ENCODE measurements at places on chromosomes 4 and X.

DNA sequence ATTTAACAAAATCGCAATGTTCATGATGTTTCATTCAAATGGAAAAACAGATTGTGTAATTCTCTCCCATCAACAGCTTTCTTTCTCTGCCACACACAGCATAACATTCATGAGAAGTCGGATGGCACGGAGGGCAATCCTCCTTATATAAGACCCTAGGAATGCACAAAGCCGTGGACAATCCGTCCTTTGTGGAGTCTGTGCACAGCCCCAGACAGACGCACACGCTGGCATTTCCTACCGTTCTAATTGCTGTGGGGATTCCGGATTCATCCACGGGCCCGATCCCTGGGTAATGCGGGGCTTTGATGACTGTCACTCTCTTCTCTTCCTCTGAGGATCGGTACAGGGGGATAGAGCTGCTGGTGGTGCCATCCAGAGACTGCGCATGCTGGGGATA is 121.9 kb upstream of the PDLIM3 start:
- no peak for DNase-seq

- no peak for DNase-seq
Measured at GRCh38 chr4:1365271-1366178, 18.5 kb downstream of the UVSSA start.

- DNase-seq, result no peak
Measured at GRCh38 chrX:71543316-71543715, 10.4 kb downstream of the OGT start.

DNA sequence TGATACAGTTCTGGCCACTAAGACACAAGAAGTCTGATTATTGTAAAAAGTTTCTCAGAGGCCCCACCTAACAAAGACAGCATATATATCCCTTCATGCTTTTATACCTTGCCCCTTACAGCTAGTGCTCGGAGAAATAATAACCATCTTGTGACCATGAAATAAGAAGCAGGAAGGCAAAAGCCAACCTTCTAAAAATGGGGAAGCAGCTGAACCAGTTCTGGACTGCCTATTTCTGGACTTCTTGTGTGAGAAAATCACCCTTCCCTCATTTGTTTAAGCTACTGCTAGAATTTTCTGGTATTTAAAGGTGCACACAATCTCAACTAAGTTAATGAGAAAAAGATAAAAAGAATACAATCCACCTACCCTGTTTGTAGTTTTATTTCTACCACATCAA is 87.5 kb downstream of the CNOT6L start:
- no peak for DNase-seq

GRCh38 chr4:108590776-108591175 is 29.6 kb upstream of the RPL34 start:
- no peak for DNase-seq

- DNase-seq, result no peak
Measured at GRCh38 chr4:80540785-80541469, 205.4 kb downstream of the CFAP299 start.

GRCh38 chr4:41832961-41833360 is 84.4 kb upstream of the PHOX2B start:
- no peak for DNase-seq

GRCh38 chr4:15109600-15109999 is 107.3 kb downstream of the CPEB2 start:
- no peak for DNase-seq

DNA sequence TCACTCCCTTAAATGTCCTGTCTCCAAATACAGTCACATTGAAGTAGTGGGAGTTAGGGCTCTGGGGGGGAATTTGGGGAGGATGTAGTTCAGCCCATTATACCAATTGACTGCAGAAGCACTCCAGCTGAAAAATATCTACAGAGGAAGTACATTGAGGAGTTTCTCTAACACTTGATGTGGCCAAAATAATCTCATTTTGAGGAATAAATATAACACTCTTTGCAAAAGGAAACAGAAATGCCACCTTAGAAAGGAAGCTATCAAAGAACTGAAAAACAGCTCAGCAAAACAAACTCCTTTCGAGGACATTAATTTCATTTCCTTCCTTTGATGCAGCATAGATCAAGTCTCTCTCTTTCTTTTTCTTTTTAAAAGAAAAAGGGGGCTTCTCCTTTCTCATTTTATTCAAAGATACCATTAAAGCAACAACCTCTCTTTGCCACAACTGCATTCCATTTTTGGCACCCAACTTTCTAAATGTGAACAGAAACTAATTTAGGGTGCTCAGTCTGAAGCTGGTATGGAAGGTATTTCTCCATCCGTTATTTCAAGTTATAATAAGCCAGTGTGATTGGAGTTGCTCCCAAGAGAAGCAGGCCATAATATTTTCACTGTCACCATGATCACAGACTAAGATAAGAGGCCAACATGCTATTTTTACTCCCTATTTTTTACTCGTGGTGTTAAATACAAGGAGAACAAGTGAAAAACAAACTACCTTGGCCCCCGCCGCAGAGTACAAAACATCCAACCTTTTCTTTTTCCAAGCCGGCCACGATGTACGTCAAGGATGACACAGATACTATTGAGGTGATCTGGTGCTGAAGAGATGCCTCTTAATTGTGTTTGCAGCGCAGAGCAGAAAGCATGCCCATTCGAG is 230.4 kb upstream of the GATB start:
- DNase-seq, result no peak

- no peak for DNase-seq
Measured at GRCh38 chr4:181962321-181962720, 280.9 kb upstream of the TENM3 start.

- DNase-seq, result no peak
Measured at GRCh38 chrX:71938371-71938770, 27.7 kb downstream of the NHSL2 start.

- DNase-seq, result no peak
Measured at GRCh38 chr4:23680671-23681518, 209.0 kb downstream of the PPARGC1A start.

GRCh38 chrX:24610516-24610915 is 36.6 kb downstream of the PCYT1B start:
- no peak for DNase-seq

- no peak for DNase-seq
Measured at GRCh38 chrX:13716905-13717304, 17.5 kb downstream of the TRAPPC2 start.

GRCh38 chr4:4462970-4463369 is 76.1 kb downstream of the NSG1 start:
- DNase-seq, result no peak

GRCh38 chr4:137531986-137532868 is at the start of gene PCDH18:
Gene PCDH18, minus strand, starts transcription at chr4:137532494. Its CDS starts 406 bp downstream, at chr4:137532088.
- DNase-seq, result peak; percentile 96

- no peak for DNase-seq
Measured at GRCh38 chrX:108516184-108516583, 76.5 kb downstream of the COL4A5 start.

DNA sequence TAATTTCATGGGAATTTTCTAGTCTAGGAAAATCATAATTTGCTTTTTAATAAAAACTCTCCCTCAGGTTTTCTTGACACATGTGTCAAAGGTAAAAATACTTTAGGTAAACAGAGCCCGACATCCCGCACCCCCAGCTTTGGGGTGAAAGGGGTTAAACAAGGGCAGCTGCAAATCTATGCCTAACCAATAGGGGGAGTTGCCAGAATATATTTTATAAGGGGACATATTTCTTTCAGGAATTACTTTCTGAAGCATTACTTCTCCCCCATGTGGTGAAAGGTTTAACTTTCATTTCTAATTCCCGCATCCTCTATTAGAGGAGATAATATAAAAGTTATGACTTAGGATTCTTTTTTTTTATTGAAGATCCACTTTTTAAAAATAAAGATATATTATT is 53.9 kb upstream of the HEPH start:
- no peak for DNase-seq

- DNase-seq, result no peak
Measured at GRCh38 chrX:14776901-14777300, 96.0 kb downstream of the FANCB start.

GRCh38 chr4:62080431-62080830 is 880.3 kb downstream of the ADGRL3 start:
- no peak for DNase-seq

DNA sequence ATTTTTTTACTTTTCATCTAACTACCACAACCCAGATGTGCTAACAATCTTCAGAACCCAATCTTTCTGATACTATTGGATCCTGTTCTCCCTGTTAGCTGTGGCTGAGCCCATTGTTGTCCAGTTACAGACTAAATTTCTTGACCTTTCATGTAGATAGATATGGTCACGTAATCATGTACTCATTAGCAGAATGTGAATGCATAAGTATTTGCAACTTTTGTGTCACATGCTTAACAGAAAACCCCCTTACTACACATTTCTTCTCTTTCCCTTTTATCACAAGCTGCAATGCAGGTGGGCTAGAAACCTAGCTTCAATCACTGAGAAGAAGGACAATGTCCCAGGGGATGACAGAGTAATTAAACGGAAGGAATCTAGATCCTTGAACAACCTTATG is 13.1 kb upstream of the FAM13A start:
- DNase-seq, result no peak

GRCh38 chr4:14124816-14125215 is 497.3 kb upstream of the BOD1L1 start:
- DNase-seq, result no peak

- DNase-seq, result no peak
Measured at GRCh38 chr4:125837493-125838201, 522.9 kb downstream of the FAT4 start.

DNA sequence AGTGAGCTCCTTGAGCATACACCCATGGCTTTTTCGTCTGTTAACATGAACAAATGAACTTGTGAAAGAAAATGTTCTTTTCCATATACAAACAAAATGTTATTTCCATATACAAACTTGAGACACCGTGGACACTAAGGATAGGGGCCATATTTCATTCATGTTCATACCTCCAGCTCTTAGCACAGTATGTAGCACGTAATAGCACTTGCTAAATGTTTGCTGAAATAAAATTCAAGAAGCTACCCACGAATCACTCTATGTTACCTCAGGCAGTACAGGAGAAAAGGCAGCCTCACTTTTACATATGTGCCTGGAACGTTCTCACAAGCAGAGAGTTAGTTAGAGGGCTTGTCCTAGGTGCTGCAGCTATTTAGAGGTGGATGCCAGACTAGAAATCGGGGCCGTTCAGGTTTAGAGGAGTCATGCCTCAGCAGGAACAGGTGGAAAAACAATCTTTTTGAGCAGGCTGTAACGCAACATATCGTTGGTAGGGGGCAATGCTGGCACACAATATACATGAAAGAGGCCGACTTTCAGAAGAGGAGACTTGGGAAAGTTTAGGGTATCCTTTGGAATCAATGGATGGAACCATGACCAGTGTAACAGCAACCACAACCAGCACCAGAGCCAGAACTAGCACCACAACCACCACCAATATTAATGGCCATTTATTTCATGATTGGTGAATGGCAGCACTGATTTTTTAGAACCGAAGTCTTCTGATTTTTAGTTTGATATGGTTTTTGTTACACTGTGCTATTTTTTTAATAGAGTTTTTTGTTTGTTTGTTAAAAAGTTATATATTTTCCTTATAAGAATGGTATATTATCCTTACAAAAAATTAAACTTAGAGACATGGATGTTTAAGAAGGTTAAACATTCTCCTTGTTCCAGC is 14.8 kb upstream of the PAQR3 start:
- no peak for DNase-seq

DNA sequence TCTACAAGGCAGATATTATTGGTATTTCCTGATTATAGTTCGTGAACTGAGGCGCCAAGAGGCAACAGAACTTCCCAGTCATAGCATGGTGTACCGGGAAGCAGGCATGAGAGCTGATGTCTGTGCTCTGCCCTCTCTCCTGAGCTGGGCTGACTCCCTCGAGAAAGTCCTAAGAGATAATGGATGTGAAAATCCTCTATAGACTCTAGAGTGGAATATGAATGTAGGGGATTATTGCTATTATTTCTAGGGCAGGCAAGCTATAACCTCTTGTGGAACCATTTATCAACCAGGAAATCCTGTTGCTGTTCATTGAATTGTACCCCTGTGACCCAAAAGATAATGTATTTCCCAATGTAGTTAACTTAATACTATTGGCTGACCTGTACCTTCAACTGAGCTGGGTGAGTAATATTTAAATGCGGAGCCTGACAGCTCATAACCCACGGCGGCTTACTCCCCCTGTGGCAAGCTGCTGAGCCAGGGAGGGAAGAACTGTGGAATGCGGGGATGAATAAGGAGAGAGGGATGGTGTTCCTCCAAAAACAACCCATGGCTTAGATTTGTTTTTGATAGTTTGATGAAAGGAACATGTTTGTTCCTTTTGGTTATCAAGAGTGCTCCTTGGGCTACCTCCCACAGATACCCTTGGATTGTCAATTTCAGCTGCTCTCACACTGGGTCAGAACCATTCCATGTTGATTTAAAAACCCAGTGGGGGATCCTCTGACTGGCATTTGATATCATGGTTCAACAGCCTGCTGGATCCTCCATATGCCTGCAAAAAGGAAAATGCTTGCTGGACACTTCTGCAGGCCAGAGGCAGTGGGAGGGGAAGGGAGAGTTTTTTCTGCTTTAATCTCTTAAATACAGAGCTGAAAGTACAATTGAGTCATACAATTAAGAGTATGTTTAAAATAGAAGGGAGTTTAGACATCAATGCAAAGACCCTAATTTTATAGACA is 339.0 kb upstream of the BOD1L1 start:
- DNase-seq, result no peak

DNA sequence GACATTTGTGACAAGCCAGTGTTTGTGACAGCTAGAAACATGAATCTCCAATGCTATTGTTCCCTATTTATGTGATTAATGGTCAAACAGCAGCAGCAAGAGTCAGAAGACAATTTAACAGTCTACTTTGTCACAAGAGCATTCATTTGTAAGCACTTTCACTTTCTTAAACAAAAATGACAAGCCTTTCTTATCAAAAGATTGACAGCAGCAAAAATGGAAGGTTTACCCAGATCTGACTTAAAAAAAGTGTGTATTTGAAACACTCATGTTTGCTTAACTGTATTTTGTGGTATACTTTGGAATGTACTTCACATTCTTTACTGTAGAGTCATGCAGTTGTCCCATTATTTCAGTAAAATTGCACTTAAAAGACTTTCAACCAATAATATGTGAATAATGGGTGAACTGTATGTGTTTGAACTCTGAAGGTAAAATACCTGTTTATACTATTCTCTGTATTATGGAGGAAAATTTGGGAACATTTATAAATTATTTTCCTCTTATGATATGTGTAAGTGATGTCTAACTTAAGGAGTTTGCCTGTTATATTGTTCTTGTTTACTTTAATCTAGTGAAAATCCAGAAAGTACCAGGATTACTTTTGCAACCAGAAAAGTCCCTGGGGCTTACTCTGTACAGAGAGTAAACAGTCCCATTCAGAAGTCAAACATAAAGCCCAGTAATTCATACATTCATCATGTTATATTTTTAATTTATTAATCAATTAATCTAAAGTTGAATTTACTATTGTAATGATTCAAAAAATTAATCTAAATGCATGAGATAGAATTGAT is 314.9 kb upstream of the TRAM1L1 start:
- peak; percentile 2 for DNase-seq

- no peak for DNase-seq
Measured at GRCh38 chr4:20483416-20483815, 216.8 kb upstream of the PACRGL start.

DNA sequence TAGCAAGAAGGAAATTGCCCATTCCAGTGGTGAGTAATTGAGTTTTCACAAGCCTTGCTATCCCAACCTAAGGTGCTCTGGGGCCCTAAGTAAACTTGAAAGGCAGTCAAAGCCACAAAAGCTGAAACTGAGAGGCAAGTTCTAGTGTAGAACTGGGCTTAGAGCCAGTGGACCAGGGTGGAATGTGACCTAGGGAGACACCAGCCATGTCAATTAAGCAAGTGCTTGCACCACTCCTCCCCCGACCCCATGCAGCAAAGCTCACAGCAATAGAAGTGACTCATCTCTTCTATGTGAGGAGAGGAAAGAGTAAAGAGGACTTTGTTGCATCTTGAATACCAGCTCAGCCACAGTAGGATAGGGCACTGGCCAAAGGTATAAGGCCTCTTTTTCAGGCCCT is 486.1 kb upstream of the POU3F4 start:
- no peak for DNase-seq

Data from left kidney (tissue), 8 donors.